ENCODE measurements at places on chromosomes 2 and 18.

DNA sequence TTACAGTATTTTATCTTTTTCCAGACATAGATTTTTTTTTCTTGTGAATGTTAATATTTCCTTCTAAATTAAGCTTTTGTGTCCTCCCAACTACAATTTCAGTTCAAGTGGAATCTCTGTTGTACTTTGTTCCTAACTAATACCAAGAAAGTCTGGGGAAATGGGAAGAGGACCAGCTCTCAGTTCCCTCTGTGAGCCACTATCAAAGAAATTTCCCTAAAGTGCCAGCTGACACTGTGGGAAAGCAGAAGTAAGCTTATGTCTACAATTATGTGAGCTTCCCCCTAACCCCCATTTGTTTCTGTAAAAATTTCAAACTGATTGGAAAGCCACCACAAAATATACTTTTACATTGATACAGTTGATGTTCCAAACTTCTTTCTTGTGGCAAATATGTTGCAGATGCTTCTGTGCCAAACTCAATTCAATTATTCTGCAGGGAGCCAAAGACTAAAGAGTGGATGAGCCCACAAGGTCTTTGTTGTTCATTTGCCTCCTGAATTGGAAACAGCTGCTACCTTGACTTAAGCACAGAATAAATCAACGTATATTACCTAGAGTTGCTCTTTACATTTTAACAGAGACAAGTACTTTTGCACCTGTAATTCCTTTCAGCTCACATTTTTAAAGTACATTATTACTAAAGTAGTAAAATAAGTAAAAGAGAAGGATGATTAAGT, 306.6 kb downstream of the PTH2R start:
- no peak for DNase-seq

- DNase-seq: no peak
These were observed 13.9 kb upstream of the UGP2 start for GRCh38 chr2:63827749-63828148.

DNA sequence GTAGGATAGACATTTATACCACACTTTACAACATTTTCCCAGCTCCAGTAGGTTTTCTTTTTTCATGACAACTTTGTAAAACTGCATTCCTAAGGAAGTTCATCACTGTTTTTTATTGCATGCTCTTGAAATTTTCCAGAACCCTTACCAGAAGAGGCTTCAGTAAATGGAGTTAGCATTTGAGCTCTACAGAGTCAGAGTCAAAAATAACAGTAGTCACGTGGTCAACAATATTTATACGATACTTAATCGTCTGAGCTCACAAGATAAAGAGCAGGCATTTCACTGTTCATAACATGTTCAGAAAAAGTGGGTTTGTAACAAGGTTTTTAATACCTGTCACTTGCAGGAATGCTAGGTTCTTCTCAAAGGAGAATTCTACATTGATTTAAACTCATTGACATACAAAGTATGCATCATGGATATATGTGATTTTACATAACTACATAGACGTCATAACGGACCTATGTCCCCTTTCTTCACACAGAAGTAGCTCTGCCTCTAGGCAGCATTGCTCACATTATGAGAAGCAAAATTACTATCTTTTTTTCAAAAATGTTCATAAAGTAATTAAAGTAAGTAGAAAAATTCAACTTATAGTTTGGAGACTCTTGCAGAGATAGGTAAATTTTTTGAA, 187.0 kb upstream of the COL3A1 start:
- no peak for DNase-seq

DNA sequence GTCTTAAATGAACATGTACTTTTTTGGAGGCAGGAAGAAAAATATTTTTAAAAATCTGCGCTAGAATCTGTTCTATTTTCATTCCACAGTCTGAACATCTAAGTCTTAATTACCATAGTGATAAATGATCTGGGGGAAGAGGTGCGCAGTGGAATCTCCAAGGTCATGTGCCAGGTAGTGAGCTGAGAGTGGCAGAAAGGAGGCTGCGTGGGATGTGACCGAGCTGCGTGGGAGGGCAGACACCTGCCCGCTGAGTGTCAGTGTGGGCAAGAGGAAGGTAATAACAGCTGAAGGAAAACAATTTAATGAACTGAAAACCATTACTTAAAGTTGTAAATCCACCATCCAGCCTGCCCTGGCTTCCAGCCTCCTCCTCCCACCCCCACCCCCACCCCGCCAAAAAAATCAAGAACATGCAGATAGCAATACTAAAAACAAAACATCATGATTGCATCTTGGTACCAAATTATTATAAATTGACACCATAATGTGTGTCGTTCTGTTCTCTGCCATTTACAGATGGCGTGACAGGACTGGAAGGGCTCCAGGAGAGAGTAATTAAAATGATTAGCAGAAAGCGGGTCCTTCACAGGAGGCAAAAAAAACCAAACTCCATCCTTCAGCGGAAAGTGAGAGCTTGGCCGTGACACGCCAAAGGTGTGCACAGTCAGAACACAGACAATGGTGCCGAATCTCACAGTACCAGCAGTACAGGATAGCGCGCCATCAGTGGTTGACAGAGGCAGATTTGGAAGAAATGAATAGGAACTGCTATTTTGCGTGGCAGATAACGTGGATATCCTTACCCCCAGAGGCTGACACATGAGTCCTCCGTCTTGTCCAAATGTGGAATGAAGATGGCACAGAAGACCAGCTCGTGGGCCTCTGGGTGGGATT, 11.4 kb upstream of the DTNB start:
- no peak for DNase-seq

GRCh38 chr2:189477756-189478155, 36.5 kb downstream of the WDR75 start:
- DNase-seq: no peak

- no peak for DNase-seq
These were observed 448.1 kb upstream of the DCC start for GRCh38 chr18:51891876-51892275.

DNA sequence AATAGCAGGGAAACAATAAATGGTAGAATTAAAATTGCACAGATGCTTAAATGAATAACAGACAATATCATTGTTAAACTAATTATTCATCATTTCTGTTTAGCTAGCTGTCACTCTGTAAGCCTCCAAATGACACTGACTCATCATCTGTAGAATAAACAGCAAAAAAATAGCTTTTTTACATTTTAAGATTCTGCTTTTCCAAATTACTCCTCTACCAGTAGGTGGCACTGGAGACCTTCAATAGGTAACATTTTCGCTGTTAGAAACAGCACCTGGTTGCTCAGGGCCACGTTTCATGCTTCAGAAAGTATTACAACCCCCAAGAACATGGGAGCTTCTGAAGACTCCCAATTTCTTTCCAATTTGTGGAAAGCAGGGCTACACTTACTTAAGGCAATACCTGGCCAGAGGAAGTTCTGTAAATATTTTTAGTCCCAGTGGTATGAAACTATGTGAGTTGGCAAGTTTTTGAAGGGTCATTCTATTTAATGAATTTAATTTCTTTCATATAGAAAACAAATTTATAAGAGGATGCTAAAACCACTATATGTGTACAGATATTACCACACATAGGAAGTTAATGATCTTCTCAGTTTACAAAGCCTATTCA, 45.4 kb downstream of the TTN start:
- DNase-seq: peak; percentile 8

DNA sequence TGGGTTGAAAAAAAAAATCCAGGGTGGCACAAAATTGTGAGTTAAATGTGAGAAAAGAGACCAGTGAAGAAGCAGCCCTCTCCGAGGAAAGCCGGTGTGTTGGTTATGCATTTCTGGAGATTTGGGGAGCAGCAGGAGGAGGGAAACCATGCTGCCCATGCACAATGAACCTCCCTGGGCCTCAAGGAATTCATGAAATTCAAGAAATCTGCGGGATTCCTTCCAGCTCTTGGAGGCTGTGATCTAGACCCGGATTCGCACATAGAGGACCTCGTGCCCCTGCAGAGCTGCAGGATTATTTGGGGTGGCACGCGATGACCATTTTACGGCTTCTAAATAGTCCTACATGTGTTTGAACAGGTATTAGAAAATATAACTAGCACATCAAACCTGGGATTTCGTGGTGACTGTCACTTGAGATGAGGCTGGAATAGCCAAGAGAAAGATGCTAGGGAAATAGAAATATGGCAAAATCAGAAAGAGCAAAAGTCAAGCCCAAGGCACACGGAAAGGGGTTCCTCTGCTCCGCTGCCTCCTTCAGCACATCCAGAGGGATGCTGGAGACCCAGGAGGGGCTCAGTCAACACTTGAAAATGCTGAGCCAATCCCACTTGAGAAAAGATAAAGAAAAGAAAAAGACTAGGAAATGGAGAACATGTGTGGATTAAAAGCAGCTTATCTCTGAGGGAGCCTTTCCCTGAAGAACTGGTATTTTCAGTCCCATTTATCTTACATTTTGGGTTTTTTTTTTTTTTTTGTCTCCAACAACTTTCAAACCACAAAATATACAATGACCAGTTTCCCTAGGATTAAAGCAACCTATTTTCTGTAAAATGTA, 22.0 kb downstream of the KCTD1 start:
- no peak for DNase-seq

GRCh38 chr18:78986018-78986481, 6.4 kb downstream of the SALL3 start:
- no peak for DNase-seq

DNA sequence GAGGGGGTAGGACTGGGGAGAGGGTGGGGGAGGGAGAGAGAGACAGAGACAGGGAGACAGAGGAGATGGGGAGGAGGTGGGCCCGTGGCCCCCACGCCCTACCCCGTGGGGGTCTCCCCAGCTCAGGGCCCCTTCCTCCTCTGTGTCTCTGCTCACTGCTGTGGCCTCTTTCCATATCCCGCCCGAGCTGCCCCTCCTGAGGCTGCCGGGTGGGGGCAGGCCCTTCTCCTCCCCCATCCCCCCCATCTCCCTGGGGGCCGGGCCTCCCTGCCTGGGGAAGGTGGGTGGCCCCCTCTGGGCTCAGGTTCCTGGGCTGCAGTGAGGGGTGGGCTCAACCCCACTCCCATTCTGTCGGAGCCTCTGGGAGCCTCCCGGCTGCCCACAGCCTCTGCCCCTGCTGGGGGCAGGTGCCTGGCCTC, 332 bp upstream of the PDCD1 start:
- DNase-seq: no peak

DNA sequence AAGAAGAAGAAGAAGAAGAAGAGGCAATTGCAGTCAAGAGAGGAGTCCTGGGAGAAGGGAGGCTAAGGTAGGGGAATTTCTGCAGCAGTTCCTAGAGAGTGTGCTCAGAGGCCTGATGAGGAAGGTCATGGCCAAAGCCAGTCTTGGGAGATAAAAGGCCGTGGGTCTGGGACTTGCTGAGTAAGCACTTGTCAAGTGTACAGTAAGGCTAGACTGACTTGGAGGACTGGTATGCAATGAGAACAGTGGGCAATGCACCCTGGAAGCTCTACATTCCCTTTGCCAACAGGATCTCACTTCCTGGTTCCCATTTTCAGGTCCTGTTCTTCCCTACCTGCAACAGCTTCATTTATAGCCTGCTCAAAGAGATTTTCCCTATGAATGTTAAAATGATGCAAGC, 28.6 kb upstream of the CYP26B1 start:
- DNase-seq: no peak

- DNase-seq: peak; percentile 66
These were observed 24.2 kb upstream of the KLF11 start for GRCh38 chr2:10019174-10019573.

- DNase-seq: no peak
These were observed 3.0 kb downstream of the CNNM4 start for GRCh38 chr2:96763511-96764252.

DNA sequence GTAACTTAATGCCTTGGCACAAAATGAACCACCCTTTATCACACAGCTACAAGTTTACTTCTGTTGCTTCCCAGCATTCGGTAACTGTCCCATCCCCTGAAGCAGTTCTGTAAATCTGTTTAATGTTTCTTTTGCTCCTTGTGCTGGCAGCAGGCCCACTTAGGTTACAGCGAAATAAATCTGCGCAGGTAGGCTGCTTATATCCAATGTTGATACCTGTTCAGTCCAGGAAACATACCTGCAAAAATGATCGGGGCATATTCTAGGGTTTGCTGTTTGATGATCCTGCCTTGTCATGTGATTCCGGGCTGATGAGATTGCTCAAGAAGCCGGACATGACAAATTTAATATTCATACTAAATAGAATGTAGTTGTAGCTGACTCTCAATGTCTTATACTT, 23.3 kb downstream of the PELI1 start:
- no peak for DNase-seq

DNA sequence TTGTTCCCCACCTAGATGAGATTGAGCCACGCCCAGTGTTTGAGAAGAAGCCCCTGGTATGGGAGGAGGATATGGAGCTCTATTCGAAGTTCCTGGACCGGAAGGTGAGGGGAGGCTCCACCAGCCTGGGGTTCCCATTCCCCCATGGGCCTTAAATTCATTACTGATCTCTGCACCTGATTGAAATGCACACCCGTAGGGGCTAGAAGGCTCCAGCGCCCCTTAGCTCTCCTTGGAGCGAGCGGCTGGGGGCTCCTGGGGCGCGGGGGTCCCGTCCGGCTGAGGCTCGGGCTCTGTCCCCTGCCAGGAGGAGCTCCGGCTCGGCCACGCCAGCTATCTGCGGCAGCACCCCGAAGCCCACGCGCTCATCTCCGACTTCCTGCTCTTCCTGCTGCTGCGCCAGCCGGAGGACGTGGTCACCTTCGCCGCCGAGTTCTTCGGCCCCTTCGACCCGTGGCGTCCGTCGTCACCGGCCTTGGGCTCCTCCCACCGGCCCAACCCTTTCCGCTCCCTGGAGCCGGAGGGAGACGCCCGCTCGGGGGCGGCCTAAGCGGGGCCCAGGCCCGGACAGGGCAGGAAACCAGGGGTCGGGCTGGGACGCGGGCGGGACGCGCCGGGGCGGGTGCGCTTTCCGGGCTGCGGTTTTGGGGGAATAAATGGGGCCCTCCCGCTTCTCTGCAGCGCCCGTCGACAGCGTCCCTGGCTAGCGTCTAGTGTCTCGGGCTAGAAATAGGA, 10.9 kb downstream of the CATIP start:
- DNase-seq: peak; percentile 98

DNA sequence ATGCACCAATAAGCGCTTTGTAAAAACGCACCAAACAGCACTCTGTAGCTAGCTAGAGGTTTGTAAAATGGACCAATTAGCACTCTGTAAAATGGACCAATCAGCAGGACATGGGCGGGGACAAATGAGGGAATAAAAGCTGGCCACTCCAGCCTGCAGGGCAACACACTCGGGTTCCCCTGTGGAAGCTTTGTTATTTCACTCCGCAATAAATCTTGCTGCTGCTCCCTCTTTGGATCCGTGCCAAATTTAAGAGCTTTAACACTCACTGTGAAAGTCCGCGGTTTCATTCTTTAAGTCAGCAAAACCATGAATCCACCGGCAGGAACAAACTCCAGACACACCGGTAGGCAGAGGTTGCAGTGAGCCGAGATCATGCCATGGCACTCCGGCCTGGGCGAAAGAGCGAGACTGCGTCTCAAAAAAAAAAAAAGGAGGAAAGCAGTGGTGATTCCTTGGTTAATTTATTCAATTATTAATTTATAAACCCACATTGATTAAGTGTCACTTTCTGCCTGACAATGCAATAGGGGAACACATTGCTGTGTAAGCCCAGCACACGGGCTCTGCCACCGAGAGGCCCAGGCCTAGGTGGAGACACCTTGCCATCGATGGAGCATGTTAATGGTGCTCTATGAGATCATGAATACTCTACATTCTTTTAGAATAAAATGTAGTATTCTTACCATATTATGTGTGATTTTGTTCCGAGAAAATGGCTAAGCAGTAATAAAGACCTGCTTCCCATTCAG, 687.6 kb upstream of the HS6ST1 start:
- no peak for DNase-seq

GRCh38 chr18:1252534-1252933, 347.9 kb downstream of the ADCYAP1 start:
- DNase-seq: no peak

- no peak for DNase-seq
These were observed 218.1 kb downstream of the ALK start for GRCh38 chr2:29703336-29703735.

GRCh38 chr2:85057226-85057962, 75.8 kb upstream of the TCF7L1 start:
- DNase-seq: peak; percentile 52

Measured in CD14-positive monocyte (primary cell).